ENCODE measurements at places on chromosomes 5 and 9. TPM values are rescaled to one million over a fixed set of nuclear protein-coding genes. Genes with fewer than 3 reads are reported as not detected.
A peak's percentile ranks its signal among the peaks of the same experiment; 100 is the strongest.

- DNase-seq, result no peak
Measured at GRCh38 chr5:150009671-150010387, 9.3 kb downstream of the HMGXB3 start.

- DNase-seq, result no peak
Measured at GRCh38 chr5:80125022-80125961, 90.1 kb downstream of the THBS4 start.

GRCh38 chr5:37810311-37810710 lies 29.5 kb downstream of the GDNF start:
- DNase-seq, result peak; percentile 12

GRCh38 chr5:108636135-108636853 lies 111.4 kb upstream of the FER start:
- no peak for DNase-seq

- DNase-seq, result no peak
Measured at GRCh38 chr9:2808105-2808504, 35.8 kb downstream of the PUM3 start.

GRCh38 chr5:168946363-168946762 lies 354.6 kb downstream of the SLIT3 start:
- peak; percentile 20 for DNase-seq

NXNL2 gene
- total RNA-seq, result 0.72 TPM

GRCh38 chr9:14301006-14301405 lies 12.9 kb downstream of the NFIB start:
- DNase-seq, result peak; percentile 34

GRCh38 chr9:122005597-122005996 lies 87.5 kb downstream of the TTLL11 start:
- DNase-seq, result no peak

LRRTM2 gene
- total RNA-seq, result 0.51 TPM
